ENCODE measurements at places on chromosomes 1 and 21.
A peak's percentile ranks its signal among the peaks of the same experiment; 100 is the strongest.

DNA sequence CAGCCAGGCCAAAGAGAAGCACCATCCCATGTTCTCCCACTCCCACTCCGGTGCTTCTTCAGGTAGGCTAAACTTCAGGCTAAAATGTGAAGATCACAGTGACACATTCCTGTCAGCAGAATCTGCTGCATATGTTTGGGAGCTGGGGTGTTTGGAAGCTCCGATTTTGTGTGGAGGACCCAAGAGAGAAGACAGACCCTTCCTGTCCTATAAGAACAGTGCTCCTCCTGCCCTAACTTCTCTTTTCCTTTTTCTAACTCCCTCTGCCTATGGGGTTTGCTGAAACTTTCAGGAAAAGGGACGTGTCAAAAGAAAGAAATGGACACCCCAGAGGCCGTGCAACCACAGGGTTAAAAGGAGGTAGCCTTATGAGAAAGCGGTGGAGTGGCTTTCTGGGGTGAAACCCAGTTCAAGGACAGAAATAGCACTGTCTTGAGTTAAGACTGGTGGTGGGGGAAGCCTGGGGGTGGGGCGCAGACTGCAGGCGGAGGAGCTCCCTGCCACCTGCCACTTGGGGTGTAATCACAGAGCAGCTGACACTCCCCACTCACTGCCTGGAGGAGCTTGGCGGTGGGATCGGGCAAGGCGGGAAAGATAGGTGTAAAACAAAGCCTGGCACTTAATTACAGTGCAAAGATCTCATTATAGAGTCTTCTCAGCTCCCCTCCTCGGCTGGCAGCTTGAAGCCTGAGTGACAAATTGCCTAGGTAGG, 645 bp upstream of the TLR5 start:
- no peak for DNase-seq

GRCh38 chr21:34037009-34037795, 36.2 kb upstream of the MRPS6 start:
- DNase-seq = no peak

DNA sequence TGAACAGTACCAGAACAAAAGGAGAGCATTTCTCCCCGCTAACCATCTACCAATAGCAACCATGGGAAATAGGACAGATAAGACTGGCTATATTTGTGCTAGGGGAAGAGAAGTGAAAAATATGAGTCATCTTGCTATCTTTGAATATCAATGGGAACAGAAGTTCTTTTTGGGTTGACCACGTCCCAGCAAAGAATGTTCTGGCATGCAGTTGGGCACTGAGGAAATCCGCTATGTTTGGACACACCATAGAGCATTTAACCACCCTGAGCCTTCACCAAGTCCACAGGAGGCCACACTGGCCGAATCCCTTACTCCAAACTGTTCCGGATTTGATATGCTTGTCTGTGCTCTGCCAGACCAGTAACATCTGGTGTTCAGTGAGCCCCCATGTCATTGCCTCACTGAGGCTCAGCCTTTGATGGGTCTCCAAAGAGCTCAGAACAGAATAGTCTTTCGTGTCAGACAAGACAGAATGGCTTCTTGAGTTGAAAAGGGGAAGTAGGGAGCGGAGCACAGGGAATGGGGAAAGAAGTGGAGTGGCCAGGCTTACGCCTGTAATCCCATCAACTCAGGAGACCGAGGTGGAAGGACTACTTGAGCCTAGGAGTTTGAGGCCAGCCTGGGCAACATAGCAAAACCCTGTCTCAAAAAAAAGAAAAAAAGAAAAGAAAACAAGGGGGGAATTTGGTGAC, 81.4 kb downstream of the SMYD2 start:
- DNase-seq = no peak

DNA sequence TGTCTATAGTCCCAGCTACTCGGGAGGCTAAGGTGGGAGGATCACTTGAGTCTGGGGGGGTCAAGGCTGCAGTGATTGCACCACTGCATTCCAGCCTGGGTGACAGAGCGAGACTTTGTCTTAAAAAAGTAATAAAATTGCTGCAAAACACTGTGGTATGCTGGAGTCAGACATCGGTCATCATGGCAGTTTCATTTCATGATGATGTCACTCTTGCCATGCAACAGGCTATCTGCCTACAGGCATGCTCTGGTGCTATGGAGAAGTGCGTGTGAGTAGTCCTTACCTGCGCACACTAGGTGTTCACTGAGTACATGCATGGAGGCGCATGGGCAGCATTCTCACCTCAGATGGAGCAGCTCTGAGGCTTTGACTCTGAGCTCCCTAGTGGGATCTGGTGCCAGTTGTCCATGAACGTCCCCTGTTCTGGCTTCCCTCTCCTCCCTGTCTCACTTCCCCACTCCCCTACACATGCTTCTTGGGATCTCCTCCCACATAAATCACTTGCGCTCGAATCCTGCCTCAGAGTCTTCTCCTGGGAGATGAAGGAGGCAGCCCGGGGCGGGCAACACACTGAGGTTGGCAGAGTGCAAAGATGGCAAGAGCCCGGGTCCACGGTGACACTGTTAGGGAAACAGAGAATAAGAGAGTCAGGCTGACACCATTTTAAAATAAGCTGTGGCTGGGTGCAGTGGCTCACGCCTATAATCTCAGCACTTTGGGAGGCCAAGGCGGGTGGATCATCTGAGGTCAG, 10.4 kb upstream of the CELA3B start:
- DNase-seq = no peak

- DNase-seq = no peak
These were observed 34.7 kb downstream of the SLC19A1 start for GRCh38 chr21:45507523-45507875.

DNA sequence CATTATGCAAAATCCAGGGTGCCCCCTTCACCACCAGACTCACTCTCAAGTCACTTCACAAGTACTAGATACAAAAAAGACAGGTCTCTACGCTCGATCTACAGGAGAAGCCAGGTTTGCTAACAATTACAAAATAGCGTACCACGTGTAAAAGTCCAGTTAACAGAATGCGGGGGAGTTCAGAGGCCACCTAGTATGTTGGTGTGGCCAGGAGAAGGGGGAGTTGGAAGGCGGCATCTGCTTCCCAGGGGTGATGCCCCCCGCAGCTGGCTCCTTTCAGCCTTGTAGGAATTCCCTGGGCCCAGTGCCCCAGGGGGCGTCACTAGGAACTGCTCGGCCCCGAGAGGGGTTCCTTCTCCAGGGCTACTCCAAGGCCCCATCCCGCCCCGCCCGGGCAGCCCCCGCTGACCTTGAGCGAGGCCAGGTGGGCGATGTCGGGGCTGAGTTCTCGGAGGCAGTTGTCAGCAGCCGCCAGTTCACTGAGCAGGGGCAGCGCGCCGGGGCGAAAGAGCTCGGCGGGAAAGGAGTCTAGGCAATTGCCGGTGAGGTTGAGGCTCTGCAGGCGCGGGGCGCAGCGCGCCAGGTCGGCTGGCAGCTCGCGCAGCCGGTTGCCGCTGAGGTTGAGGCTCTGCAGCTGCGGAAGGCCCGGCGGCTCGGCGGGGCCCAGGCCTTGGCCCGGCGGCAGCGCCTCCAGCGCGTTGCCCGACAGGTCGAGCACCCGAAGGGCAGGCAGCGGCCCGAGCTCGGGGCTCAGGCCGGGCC, 664 bp downstream of the LRRC47 start:
- no peak for DNase-seq

- DNase-seq = no peak
These were observed 35.5 kb downstream of the ADAMTS1 start for GRCh38 chr21:26809745-26810144.

- DNase-seq = no peak
These were observed 6.7 kb downstream of the CRP start for GRCh38 chr1:159707472-159708260.

DNA sequence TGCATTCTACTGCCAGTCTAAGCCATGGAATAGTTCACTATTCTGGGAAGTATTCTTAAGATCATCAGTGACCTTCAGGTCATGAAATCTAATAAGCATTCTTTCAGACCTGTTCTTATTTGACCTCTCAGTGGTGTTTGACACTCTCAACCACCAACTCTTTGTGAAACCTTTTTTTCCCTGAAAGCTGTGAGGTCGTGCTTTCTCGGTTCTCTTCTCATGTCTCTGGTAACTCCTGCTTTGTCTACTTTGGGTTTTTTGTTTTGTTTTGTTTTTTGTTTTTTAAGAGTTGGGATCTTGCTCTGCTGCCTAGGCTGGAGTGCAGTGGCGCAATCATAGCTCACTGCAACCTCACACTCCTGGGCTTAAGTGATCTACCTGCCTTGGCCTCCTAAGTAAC, 56.3 kb downstream of the POU2F1 start:
- no peak for DNase-seq

GRCh38 chr1:54287176-54287650, 87.2 kb downstream of the MRPL37 start:
- peak; percentile 24 for DNase-seq

GRCh38 chr1:238832106-238832505, 554.3 kb upstream of the CHRM3 start:
- DNase-seq = no peak

DNA sequence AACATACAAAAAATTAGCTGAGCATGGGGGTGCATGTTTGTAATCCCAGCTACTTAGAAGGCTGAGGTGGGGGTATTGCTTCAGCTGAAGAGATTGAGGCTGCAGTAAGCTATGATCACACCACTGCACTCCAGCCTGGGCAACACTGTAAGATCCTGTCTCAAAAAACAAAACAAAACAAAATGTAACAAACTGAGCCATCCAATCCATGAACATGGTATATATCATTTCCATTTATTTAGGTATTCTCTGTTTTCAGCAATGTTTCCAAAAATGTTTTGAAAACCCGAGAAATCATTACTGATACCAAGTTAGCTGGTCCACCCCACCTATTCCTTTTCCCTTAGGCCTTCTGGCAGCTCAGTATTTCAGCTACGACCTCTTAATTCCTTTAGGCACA, 18.4 kb downstream of the ATPAF1 start:
- no peak for DNase-seq

- no peak for DNase-seq
These were observed 8.0 kb downstream of the ALPL start for GRCh38 chr1:21517161-21517589.

GRCh38 chr1:88541596-88541995, 142.5 kb upstream of the PKN2 start:
- DNase-seq = no peak

DNA sequence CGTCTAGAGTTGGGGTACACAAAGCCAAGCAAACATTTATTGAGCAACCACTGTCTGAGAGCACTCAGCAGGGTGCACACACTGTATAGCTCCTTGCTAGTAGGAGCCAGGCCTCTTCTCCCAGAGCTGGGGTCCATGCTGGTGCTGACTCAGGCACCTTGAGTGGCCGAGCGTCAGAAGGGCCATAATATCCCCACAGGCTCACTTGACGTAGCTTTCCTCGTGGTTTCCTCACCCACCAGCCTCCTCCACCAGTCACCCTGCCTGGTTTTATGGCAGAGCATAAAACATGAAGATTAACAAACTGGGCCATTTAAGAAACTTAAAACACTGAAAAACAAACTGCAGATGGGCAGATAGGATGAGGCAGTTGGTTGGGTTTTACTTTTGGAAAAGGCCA, 361.5 kb downstream of the HHAT start:
- no peak for DNase-seq

GRCh38 chr1:16924216-16924918, 2.6 kb downstream of the CROCC start:
- no peak for DNase-seq

- DNase-seq = no peak
These were observed 9.3 kb downstream of the NKAIN1 start for GRCh38 chr1:31230378-31230777.

DNA sequence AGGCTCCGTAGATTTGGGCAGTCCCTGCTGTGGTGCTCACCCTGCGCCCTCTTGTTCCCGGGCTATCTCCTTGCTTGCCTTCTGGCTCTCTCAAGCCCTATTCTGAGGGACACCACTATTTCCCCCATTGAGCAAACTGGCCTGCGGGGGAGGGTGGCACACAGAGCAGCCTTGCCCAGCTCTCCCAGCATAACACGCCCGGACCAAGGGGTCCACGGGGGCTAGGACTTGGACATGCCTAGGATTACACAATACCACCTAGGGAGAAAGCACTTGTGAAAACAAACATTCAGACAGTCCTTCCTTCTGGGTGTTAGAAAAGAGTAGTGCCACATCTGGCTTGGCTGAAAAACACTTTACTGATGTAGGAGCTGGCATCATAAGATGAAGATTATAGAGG, 7.4 kb downstream of the TADA1 start:
- no peak for DNase-seq

DNA sequence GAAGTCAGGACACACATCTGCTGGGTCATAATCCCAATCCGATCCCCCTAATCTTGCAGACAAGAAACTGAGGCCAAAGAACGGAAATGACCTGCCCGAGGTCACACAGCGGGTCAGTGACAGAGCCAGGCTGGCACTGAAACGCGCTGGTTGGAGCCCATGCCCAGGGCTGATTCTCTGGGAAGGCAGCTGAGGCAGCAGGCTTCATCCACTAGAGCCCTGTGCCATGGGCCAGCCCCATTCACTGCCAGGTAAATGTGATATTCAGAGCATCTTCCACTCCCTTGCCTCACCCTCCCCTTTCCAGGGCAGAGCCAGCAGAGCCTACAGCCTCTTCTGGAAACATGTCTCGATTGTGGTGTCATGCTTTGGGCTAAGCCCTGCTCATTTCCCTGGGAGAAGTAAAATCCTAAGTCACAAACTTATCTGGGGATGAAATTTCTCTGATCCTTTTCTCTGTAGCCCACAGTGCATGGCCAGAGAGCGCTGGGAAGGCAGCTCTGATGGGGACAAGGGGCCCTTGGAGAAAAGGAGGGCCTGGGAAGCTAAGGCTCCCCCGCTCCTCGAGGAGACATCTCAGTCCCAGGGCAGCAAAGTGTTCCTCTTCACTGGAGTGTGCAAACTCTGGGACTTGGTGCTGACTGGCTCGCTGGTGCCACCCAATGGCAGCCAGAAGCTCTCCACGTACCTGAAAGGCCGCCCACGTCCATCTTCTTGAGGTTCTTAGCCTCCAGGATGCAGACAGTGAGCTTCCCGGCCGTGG, 110.4 kb downstream of the SYT2 start:
- no peak for DNase-seq

DNA sequence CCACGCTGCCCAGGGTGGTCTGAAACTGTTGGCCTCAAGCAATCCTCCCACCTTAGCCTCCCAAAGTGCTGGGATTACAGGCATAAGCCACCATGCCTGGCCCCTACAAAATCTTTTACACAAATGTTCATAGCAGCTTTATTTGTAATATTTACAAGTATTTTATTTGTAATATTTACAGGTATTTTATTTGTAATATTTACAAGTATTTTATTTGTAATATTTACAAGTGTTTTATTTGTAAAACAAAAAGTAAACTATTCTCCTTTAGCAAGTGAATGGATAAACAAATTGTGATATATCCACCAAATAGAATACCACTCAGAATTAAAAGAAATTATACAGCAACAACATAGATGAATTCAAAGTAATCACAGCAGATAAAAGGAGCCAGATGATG, 11.4 kb upstream of the FNBP1L start:
- DNase-seq = no peak

- no peak for DNase-seq
These were observed 23.4 kb upstream of the TENT5C start for GRCh38 chr1:117582451-117582850.

DNA sequence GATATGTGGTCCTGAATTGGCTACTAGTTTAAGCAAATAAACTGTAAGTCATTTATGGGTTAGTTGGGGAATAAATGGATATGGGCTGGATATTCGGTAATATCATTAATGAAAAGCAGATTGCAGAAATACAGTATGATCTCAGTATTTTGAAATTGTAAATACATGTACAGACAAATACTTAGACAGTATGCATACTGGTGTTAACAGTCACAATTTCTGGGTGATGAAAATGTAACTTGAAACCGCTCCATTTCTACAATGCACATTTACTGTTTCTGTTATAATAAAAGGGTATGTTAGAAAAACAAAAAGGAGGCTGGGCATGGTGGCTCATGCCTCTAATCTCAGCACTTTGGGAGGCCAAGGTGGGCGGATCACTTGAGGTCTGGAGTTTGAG, 28.0 kb downstream of the BLZF1 start:
- no peak for DNase-seq

All from activated CD8-positive, alpha-beta memory T cell treated with anti-CD3 and anti-CD28 coated beads for 1 hour (primary cell).